HT1080 (cell line): ENCODE measurements at places on chromosomes 11 and 22.

DNA sequence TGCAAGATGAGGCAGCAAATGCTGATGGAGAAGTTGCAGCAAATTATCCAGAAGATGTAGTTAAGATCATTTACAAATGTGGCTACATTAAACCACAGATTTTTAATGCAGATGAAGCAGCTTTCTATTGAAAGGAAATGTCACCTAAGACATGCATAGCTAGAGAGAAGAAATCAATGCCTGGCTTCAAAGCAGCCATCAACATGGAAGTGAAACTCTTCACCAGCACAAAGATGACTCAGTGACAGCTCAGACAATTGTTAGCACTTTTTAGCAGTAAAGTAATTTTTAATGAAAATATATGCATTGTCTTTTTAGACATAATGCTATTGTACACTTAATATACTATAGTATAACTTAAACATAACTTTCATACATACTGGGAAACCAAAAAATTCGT, 71.4 kb downstream of the FANCF start:
- no peak for DNase-seq

- no peak for DNase-seq
These were observed 41.9 kb upstream of the PCF11 start for GRCh38 chr11:83115026-83115425.

GRCh38 chr11:93614173-93614722, 47.2 kb upstream of the CEP295 start:
- DNase-seq = peak; percentile 13

DNA sequence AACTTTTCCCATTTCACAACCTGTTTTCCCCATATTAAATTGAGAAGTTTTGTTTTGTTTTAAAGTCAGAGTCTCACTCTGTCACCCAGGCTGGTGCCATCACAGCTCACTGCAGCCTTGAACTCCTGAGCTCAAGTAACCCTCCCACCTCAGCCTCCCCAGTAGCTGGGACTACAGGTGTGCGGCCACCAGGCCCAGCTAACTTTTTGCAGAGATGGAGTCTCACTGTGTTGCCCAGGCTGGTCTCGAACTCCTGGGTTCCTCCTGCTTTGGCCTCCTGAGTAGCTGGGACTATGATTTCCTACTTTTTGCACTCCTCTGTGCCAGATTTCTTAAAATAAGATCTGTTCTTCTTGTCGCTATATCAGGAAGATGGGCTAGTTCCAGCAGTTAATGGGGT, 44.9 kb downstream of the GNB1L start:
- no peak for DNase-seq

DNA sequence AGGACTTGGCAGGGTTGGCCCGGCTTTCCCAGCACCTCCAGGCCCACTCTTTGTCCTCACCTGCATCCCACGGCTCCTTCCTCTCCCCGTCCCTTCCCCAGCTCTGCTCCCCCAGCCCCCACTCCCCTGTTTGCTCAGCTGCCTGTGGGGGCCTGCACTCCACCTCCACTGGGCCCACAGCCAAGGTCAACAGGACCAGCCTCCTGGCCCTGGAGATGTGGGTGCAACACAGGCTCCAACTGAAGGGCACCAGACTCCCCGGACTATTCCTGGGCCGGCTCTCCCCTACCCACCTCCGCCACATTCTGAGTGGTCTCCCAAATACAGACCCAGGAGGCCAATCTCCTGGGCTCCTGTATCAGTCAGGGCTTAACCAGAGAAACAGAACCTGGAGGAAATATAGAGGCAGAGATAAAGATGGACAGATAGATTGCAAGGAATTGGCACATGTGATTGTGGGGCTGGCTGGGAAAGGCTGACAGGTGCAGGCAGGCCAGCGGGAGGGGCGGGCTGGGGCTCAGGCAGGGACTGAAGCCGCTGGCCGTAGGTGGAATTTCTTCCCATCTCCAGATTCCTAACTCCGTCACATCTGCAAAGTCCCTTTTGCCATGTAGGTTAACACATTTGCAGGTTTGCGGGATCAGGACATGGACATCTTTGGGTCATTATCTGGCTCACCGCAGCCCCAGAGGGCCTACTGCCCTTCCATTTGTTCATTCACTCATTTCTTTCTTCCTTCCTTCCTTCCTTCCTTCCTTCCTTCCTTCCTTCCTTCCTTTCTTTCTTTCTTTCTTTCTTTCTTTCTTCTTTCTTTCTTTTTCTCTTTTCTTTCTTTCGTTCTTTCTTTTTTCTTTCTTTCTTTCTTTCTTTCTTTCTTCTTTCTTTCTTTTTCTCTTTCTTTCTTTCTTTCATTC, 45.8 kb upstream of the MYH9 start:
- DNase-seq = no peak

- peak; percentile 61 for DNase-seq
These were observed 96.1 kb downstream of the MICAL2 start for GRCh38 chr11:12206529-12206928.

GRCh38 chr22:50274311-50274710, 4.1 kb upstream of the MAPK11 start:
- DNase-seq = peak; percentile 40

DNA sequence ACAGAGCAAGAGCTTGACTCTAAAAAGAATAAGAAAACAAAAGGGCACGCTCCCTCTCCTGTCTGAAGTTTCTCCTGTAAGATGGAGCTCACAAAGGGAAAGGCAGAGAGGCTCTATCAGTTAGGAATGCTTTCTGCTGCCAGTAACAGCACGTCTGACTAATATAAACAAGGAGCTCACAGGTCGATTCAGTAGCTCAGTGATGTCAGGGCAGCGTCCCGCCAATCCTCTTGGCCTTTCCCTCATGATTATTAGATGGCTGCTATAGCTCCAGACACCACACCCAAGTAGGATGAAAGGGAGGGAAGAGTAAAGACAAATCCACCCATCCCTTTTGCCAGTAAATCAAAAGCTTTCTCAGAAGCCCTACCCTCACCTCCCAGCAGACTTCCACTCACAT, 51.3 kb upstream of the HMGXB4 start:
- peak; percentile 20 for DNase-seq
